ENCODE measurements at places on chromosomes 6 and 20. TPM values are rescaled to one million over a fixed set of nuclear protein-coding genes. Genes with fewer than 3 reads are reported as not detected.

GSTA3 gene
- 8.9 TPM for polyA plus RNA-seq

OPN5 gene
- 17.3 TPM for polyA plus RNA-seq

SRSF12 gene
- 30.1 TPM for polyA plus RNA-seq

NR2E1 gene
- 0.30 TPM for polyA plus RNA-seq

DCBLD1 gene
- polyA plus RNA-seq: 16.6 TPM

PRND gene
- 147 TPM for polyA plus RNA-seq

HSPA1L gene
- polyA plus RNA-seq: 103 TPM

BTNL2 gene
- not detected for polyA plus RNA-seq

RSPH9 gene
- polyA plus RNA-seq: 22.8 TPM

NKX2-2 gene
- not detected for polyA plus RNA-seq

KIF6 gene
- polyA plus RNA-seq: 12.0 TPM

NMBR gene
- polyA plus RNA-seq: 3.5 TPM

CALHM6 gene
- 15.7 TPM for polyA plus RNA-seq

CD24 gene
- polyA plus RNA-seq: 25.0 TPM

NDUFAF5 gene
- 50.5 TPM for polyA plus RNA-seq

All from testis (tissue), 5 donors.